ENCODE measurements at places on chromosomes 5 and 9. TPM values are rescaled to one million over a fixed set of nuclear protein-coding genes. Genes with fewer than 3 reads are reported as not detected.

Gene DMRT3
- 0.22 TPM for polyA plus RNA-seq

Gene ZNG1A
- 24.7 TPM for polyA plus RNA-seq

Gene LCP2
- polyA plus RNA-seq: 2.6 TPM

Gene PRPF4
- polyA plus RNA-seq: 11.3 TPM

Gene CRHBP
- polyA plus RNA-seq: 0.10 TPM

Gene FOXI1
- not detected for polyA plus RNA-seq

Gene FBP1
- polyA plus RNA-seq: 5.7 TPM

Gene IARS1
- 32.2 TPM for polyA plus RNA-seq

Gene DDX4
- polyA plus RNA-seq: not detected

Gene PCDHA9
- not detected for polyA plus RNA-seq

Gene RGS14
- polyA plus RNA-seq: 74.5 TPM

Gene IL3
- not detected for polyA plus RNA-seq

Gene PCDHA1
- not detected for polyA plus RNA-seq

Gene MYOT
- polyA plus RNA-seq: 0.74 TPM

Gene FLT4
- polyA plus RNA-seq: 2.8 TPM

Gene GAS1
- polyA plus RNA-seq: 3.6 TPM

Gene BTNL8
- polyA plus RNA-seq: 0.06 TPM

Gene NDUFA8
- 82.7 TPM for polyA plus RNA-seq

Gene SLC23A1
- polyA plus RNA-seq: 0.01 TPM

Gene LOX
- polyA plus RNA-seq: 1.2 TPM

Gene GPRIN1
- polyA plus RNA-seq: 0.43 TPM

Gene WNT8A
- polyA plus RNA-seq: not detected

Gene PAPPA
- polyA plus RNA-seq: 0.98 TPM

Gene ZNF79
- 2.5 TPM for polyA plus RNA-seq

Gene NR6A1
- 0.68 TPM for polyA plus RNA-seq

Gene PPIP5K2
- 10.5 TPM for polyA plus RNA-seq

Gene AFAP1L1
- 2.6 TPM for polyA plus RNA-seq

Gene STPG3
- not detected for polyA plus RNA-seq

Gene GGTA1
- polyA plus RNA-seq: 26.5 TPM

Gene ENG
- polyA plus RNA-seq: 17.9 TPM

Gene FRRS1L
- polyA plus RNA-seq: 0.20 TPM
